Stimulated activated CD8-positive, alpha-beta memory T cell treated with anti-CD3 and anti-CD28 coated beads, Interleukin-15, amount 100 ng/mL, for 48 hours (primary cell): ENCODE measurements at places on chromosomes 2 and 18.

- DNase-seq: no peak
These were observed 8.5 kb upstream of the NCKAP5 start for GRCh38 chr2:133576714-133577113.

DNA sequence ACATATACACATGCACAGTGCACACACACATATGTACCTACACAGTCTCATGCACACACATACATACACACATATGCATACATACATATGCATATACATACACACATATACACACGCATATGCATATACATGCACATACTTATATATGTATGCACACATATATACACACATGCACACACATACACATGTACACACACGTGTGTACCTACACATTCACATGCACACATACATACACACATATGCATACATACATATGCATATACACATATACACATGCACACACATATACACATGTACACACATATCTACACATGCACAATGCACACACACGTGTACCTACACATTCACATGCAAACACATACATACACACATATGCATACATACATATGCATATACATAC is 100.3 kb upstream of the TWIST2 start:
- DNase-seq: no peak

GRCh38 chr2:67977464-67977863 is 85.3 kb downstream of the C1D start:
- no peak for DNase-seq

DNA sequence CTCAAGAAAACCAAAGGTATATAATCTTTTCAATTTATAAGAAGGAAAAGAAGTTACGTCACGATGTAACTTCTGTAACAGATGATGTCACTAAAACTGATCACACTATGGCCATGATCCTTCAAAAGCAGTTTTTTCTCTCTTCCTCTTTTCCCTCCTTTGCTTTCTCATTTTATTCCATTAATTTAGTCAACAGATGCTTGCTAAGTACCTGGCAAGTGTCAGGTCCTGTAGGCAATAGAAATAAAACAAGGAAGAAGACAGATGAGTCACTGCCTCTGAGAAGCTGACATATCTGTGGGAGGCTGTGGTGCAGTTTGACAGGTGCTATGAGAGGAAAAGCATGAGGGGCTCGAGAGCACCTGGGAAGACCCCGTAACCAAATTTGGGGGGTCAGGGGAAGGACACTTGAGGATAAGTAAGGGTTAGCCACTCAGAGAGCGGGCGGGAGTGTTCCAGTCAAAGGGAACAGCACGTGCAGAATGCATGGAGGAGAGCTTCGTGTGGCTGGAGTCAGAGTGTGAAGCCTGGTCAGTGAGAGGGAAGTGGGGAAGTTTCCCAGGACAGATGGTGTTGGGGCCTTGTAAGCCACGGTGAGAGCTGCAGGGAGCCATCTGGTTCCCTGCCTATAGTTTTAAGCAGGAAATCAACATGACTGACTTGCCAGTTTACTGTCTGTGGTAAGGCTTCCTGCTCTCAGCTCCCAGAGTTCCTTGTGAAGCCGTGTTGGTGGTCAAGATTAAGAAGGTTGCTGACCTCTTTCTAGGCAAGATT is 198.8 kb upstream of the FOSL2 start:
- no peak for DNase-seq

DNA sequence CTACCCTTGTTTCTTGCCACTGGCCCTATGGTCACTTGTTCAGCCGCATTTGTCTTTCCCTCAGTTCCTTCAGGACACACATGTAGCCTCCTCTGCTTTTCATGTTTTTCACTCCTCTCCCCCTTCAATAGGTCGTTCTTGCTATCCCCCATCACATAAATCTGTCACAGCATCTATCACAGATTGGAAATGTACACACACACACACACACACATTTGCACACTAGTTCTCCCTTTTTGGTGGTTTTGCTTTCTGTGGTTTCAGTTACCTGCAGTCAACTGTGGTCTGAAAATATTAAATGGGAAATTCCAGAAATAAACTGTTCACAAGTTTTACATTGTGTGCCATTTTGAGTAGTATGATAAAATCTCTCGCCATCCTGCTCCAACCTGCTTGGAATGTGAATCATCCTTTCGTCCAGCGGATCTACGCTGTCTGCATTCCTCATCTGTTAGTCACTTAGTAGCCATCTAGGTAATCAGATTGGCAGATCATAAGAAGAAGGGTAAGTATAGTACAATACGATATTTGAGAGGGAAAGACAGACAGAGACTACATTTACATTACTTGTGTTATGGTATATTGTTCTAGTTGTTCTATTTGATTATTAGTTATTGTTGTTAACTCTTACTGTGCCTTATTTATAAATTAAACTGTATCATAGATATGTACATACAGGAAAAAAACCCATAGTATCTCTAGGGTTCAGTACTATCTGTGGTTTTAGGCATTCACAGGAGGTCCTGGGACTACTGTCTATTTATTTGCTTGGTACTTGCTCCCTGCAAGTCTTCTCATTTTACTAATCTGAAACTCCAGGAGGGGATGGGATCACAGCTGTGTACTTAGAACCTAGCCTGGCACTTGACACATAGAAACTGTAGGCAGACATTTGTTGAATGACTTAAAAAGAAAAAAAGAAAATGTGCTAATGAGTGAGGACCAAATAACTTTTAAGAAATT is 86.1 kb upstream of the PNPT1 start:
- DNase-seq: no peak

DNA sequence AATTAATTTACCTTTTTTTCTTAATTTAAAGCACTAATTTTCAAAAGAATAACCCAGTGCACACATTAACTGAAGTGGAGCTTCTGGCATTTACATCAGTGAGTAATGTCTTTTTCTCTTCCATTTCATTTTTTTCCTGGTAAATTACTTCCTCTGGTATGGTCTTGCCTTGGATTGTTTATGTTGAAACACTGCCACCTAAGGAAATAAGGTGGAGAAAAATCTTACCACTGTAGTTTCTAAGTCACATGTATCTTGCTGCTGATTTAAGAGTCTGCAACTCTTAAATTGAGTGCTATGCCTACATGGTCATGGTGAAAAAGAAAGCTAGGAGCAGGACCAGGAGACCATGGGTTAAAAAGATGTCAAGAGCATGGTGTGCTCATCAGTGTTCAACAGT is 51.0 kb downstream of the TTC27 start:
- no peak for DNase-seq

DNA sequence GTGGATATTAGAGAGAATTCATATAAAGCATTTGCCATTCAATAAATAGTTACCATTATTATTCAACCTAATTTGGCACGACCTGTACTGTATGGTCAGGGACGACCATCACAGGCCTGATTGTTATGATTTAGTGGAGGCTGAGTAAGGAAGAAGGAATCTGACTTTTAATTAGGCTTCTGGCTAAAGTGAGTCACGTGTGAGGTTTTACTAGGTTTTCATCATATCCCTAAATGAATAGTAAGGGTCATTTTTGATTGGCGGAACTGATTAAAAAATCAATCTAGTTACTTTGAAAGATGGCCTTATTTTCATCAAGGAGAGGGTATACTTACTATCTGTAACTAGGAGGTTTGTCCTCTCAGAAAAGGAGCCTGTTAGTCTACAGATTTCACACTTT is 143.4 kb downstream of the ADCYAP1 start:
- no peak for DNase-seq

- DNase-seq: no peak
These were observed 159.3 kb downstream of the ACOXL start for GRCh38 chr2:110891626-110892025.

- DNase-seq: no peak
These were observed 2.4 kb downstream of the CEBPZOS start for GRCh38 chr2:37198681-37199065.

- no peak for DNase-seq
These were observed 32.8 kb downstream of the MYOM1 start for GRCh38 chr18:3186678-3187658.

DNA sequence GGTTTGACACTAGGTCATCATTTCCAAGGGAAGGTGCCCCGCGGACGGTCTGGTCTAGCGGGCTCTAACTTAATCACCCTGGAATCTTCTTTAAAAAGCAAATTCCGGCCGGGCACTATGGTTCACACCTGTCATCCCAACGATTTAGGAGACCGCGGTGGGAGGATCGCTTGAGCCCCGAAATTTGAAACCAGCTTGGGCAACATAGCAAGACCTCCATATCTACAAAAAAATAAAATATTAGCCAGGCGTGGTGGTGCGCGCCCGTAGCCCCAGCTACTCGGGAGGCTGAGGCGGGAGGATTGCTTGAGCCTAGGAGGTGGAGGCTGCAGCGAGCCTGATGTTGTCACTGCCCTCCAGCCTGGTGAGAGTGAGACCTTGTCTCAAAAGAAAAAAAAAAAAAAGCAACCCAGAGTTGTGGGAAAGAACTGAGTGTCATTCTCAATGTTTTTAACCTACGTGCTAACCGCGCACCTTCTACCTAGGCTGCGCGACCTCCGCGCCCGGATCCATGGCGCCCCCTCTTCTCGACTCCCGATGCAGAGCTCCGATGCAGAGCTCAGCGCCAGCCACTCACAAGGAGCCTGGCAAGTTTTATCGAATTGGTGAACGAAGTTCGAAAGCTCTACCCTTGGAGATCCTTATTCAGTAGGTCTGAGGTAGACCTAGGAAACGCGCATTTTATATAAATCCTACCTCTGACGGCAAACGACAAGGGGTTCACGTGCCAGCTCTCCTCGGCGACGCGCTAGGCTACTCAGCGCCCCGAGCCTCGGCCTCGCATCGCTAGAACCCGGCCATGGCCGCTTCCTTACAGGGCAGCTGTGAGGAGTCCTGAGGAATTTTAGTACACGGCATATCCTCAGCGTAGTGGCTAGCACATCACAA is 888 bp upstream of the TWSG1 start:
- DNase-seq: no peak

DNA sequence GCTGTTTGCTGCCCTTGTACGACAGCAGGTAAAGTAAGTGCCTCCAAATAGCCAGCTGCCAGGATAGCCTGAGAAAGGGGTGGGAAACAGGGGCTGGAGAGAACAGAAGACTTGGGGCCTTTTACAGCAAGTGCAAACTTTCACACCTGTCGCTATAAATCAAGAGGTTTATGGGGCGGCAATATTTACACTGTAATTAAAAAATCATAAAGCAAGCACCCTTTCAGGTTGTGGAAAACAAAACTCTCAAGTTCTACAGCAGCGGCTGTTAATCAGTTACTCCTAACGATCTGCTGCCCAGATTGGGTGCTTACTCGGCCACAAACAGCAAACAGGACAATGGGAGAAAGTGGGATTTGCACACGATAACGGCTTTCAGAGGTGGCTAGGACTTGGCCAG is 359.5 kb upstream of the ETAA1 start:
- DNase-seq: no peak

- no peak for DNase-seq
These were observed 431.8 kb upstream of the RAB12 start for GRCh38 chr18:8177330-8178016.

- no peak for DNase-seq
These were observed 125.3 kb downstream of the SLC4A3 start for GRCh38 chr2:219752726-219753125.

DNA sequence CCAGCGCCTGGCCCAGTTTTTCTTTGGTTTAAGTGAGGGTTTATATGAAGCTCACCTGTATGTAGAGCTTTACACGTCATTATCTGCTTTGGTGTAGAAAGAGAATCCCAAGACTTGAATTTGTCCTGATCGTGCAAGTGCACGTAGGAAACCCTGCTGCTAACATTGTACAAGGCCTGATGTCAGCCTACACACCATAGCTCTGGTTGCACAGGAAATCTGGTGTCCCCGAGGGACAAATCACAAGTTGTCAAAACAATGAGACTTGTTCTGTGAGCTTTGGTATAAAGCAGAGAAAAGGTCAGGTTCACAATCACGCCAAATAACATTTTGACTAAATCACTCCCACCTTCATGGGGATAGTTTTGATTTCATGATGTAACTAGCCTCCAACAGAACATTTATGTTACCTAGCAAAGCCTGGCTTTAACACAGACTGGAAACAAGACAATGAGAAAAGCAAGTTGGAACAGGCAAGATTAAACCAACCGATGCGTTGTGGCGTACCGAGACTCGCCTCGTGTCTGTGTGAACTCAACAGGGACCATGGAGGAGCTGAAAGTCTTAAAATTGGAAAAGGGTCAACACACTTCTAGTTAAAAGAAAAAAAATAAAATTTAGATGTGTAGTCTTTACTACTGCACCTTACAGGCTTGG is 41.4 kb downstream of the ZAP70 start:
- no peak for DNase-seq

GRCh38 chr2:239606741-239607516 is 206.1 kb upstream of the HDAC4 start:
- no peak for DNase-seq

GRCh38 chr18:76487782-76488181 is 7.3 kb downstream of the ZNF516 start:
- DNase-seq: no peak

- no peak for DNase-seq
These were observed 90.8 kb downstream of the EPAS1 start for GRCh38 chr2:46387886-46388515.
